ENCODE measurements at places on chromosomes 5 and 9.

DNA sequence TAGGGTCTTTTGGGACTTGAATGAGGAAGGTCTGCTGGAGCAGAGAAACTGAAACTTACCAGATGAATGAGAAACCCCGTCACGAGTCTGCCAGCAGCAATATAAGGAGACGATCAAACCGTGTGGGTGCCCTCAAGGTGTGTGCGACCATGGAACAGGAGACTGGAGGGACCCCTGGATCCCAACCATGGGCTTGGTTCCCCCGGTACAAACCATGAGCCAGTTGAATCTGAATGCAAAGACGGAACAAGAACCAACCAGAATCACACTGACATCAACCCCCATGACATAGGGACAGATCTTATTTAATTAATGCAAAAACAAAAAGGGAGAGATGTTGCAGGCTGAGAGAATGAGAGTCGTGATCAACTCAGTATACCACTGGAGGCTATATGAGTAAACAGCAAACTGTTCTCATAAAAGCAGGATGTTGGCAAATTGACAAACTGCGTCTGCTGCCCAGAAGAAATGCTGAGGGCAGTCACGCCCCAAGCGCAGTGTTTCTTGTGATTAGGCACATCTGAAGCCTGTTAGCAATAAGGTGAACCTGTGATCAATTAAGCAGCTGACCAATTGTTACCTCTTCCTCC, 475.5 kb upstream of the ACO1 start:
- H3K4me1 ChIP-seq = no peaks in the 10 kb centered on the region
- DNase-seq = no peak

DNA sequence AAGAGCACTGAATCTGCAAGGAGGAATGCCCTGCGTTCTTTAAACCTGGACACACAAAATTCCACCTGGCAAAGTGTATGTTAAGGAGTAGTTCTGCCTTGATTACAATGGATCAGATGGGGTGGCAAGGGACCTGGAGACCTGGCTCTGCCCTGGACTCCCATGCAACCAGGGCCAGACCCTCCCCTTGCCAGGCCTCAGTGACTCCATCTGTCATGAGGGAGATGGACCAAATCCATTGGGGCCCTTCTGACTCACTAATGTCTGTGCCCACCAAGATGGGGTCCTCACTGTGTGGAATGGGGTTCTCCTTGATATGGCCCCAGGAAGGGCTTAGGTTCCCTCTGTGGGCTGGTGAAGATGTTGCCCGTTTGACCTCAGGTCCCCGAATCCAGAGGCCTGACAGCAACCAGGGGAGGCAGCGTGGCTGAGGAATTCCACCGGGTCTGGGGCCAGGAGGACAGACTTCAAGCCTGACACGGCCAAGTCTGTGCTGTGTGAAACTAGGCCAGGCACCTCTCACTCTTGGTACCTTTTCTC, 100.3 kb downstream of the PAX5 start:
- no peaks in the 10 kb centered on the region for H3K36me3 ChIP-seq
- no peak for DNase-seq
- no peaks in the 10 kb centered on the region for H3K27me3 ChIP-seq
- no peak overlapping the region for H3K27ac ChIP-seq
- H3K4me3 ChIP-seq = no peak overlapping the region
- no peaks in the 10 kb centered on the region for H3K4me1 ChIP-seq

- no peak for DNase-seq
- H3K36me3 ChIP-seq = no peaks in the 10 kb centered on the region
- H3K4me3 ChIP-seq = no peak overlapping the region
- H3K27me3 ChIP-seq = no peaks in the 10 kb centered on the region
These were observed 263.3 kb upstream of the IL12B start for GRCh38 chr5:159593518-159594073.

DNA sequence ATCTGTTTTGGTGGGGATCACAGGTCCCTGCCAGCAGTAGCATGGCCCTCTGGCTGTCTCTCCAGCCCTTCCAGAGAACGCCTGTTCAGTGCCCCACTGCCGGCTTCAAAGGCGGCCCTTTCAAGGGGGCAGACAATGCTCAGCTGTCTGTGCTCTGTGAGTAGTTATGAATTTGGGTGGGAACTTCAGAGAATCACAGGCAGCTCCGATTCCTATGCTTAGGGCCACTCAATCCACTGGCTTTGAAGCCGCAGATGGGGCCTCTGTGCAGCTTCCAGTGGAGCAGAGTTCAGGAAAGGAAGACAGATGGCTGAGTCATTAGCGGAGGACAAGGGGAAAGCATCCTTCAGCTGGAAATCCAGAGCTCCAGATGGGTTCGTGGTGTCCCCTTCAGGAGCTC, 42.4 kb downstream of the NKX2-5 start:
- no peaks in the 10 kb centered on the region for H3K36me3 ChIP-seq
- H3K27ac ChIP-seq = no peak overlapping the region
- no peaks in the 10 kb centered on the region for H3K27me3 ChIP-seq
- no peaks in the 10 kb centered on the region for H3K4me1 ChIP-seq
- no peak overlapping the region for H3K4me3 ChIP-seq
- DNase-seq = no peak

DNA sequence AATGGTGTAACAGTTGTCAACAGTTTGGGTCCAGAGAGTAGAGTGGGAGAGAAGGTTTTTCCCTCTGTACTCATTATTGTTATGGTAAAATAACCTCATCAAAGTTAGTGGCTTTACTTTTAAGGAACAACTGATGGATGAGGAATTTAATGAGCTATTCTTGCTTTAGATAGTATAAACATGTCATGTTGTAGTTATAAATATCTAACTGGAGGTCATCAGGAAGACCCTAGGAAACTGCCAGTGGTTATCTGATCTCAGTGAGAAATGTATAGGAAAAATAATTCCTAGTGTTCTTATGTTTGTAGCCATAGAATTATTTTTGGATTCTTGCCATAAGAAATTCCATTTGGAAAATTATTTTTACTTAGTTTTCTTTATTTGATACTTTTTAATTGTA, 4.1 kb downstream of the ERCC6L2 start:
- H3K36me3 ChIP-seq = peaks cover 4% of the 10 kb centered on the region
- no peaks in the 10 kb centered on the region for H3K4me1 ChIP-seq
- H3K4me3 ChIP-seq = no peak overlapping the region
- H3K27ac ChIP-seq = no peak overlapping the region
- H3K27me3 ChIP-seq = no peaks in the 10 kb centered on the region

DNA sequence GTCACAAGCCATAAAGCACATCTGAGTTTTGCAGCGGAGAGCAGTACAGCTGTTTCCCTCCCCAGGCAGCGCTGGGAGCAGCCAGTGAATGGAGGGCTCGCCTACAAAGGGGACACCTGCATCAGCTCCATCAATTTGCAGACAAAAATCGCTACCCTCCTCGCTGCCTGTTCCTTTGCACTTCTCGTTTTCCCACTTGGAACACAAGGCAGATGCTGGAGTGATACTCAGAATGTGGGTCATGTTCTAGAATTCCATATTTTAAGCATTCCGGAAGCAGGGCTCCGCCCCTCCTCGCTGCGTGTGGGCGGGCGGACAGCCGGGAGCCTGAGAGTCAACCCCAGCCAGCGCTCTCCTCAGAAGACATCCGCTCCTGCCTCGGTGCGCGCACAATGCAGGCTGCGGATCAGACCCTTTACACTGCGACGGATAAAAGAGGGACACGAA, 92.1 kb downstream of the LMNB1 start:
- H3K4me1 ChIP-seq = no peaks in the 10 kb centered on the region
- no peaks in the 10 kb centered on the region for H3K27me3 ChIP-seq
- peak; percentile 42 for DNase-seq
- no peaks in the 10 kb centered on the region for H3K36me3 ChIP-seq
- H3K4me3 ChIP-seq = no peak overlapping the region
- no peak overlapping the region for H3K27ac ChIP-seq

DNA sequence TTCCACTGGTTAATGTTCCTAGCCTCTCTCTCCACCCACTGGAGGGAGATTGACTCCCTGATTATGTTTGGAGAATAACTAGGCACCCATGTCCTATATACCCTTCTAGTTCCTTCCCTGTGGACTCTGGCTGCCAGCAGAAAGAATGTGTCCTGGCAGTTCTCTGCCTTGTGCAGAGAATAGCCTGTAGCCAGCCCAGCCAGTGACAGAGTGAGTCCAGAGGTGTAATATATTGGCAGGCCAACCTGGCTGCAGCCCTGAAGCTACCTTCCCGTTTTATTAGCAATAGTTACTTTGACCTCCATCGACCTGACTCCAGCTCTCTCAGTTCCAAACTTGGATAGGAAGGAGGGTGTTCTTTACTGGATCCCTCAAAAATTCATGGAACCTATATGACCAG, 8.1 kb downstream of the SETD9 start:
- DNase-seq = no peak
- H3K27ac ChIP-seq = peak overlapping the region; percentile 54
- no peaks in the 10 kb centered on the region for H3K27me3 ChIP-seq
- H3K36me3 ChIP-seq = peaks cover 23% of the 10 kb centered on the region
- H3K4me3 ChIP-seq = no peak overlapping the region

- no peak overlapping the region for H3K4me3 ChIP-seq
- no peaks in the 10 kb centered on the region for H3K4me1 ChIP-seq
- H3K36me3 ChIP-seq = no peaks in the 10 kb centered on the region
- H3K27me3 ChIP-seq = no peaks in the 10 kb centered on the region
These were observed 190.1 kb upstream of the TBC1D2 start for GRCh38 chr9:98445576-98445975.

- H3K4me3 ChIP-seq = no peak overlapping the region
- H3K27me3 ChIP-seq = no peaks in the 10 kb centered on the region
- no peaks in the 10 kb centered on the region for H3K4me1 ChIP-seq
- no peaks in the 10 kb centered on the region for H3K36me3 ChIP-seq
- DNase-seq = peak; percentile 66
These were observed 19.2 kb upstream of the TOR1B start for GRCh38 chr9:129783516-129784361.

DNA sequence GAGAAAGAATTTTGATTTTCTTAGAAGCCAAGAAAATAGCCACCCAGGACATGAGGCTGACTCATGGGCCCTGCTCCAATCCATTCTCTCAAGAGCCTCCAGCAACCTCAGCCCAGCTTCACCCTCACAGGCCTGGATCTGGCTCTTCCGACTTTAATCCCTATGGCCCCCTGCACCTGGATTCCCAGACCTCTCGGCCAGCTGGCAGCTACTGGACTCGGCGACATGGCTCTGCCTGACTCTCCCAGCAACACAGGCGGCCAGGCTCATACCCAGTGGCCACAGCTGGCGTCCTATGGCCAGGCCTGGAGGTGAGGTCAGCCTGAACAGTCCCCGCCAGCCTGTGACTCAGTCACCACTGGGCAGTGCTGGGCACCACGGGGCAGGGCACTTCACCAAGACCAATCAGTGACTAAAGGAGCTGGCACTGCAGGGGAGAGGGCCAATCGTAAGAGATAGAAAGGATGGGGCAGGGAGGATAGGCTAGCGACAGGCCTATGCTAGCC, 6.2 kb upstream of the PDLIM4 start:
- H3K27me3 ChIP-seq = no peaks in the 10 kb centered on the region
- no peak overlapping the region for H3K27ac ChIP-seq
- H3K36me3 ChIP-seq = no peaks in the 10 kb centered on the region
- no peak overlapping the region for H3K4me3 ChIP-seq

DNA sequence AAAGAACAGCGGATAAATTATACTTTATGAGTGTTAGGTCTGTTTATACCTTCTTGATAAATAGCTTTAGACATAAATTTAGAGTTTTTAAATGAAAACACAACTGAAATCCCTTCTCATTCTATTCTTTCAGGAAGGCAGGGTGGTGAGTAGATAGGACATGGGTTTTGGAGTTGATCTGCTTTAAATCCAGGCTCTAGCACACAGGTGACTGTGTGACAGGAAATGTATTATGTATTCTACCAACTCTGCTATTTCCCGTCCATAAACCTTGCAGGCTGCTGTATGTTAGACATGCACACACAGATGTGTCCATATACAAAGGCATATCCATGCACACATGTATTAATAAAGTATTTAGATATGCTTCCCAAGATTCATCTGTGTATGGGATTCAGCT, 19.3 kb upstream of the CARTPT start:
- H3K4me3 ChIP-seq = no peak overlapping the region
- H3K36me3 ChIP-seq = no peaks in the 10 kb centered on the region
- H3K27me3 ChIP-seq = no peaks in the 10 kb centered on the region
- no peak for DNase-seq

GRCh38 chr5:33981408-33982162, 2.9 kb downstream of the SLC45A2 start:
- no peaks in the 10 kb centered on the region for H3K36me3 ChIP-seq
- DNase-seq = no peak
- H3K27me3 ChIP-seq = no peaks in the 10 kb centered on the region
- no peak overlapping the region for H3K4me3 ChIP-seq
- H3K27ac ChIP-seq = no peak overlapping the region

DNA sequence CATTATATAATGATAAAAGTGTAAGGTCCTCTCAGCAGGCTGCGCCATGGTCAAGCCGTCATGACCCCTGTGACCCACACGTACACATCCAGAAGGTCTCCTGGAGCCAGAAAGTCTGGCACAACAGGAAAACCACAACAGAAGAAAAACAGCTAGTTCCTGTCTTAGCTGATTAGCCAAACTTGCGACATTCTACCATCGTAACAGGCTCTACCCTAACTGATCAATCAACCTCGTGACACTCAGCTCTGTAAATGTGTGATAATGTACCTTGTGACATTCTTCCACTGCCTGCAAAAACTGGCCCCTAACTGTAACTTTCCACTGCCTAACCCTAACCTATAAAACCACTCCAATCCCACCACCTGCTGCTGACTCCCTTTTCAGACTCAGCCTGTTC, 316.4 kb upstream of the TUSC1 start:
- no peak overlapping the region for H3K27ac ChIP-seq
- no peak for DNase-seq
- no peaks in the 10 kb centered on the region for H3K4me1 ChIP-seq
- H3K36me3 ChIP-seq = no peaks in the 10 kb centered on the region
- H3K27me3 ChIP-seq = no peaks in the 10 kb centered on the region

DNA sequence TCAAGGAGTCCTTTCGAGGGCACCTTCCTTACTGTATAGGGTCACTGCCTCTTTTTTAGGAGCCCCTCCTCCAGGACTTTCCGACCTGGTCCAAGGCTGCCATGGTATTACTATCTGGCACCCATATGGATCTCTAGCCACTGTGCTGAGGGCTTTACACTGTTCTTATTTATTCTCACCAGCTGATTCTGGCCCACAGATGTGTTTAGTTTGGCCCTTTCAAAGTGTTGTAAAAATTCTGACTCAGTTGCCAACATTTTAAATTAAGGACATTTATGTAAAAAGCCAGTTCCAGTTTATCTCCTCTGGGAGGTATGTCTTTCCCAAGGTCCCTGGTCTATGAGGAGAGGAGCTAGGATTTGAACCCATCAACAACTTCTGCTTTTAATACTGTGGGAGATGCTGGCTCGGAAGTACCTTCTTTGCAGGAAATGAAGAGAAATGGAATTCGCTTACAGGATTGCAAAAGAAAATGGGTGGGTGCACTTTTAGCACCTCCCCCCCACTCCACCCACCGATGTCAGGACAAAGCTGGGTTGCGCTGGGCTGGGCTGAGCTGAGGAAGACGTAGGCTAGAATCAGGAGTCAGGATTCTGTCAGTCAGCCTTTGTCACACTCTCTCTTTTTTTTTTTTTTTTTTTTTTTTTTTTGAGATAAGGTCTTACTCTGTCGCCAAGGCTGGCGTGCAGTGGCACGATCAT, 7.8 kb downstream of the JADE2 start:
- H3K27ac ChIP-seq = no peak overlapping the region
- no peaks in the 10 kb centered on the region for H3K27me3 ChIP-seq
- peak; percentile 62 for DNase-seq
- H3K36me3 ChIP-seq = no peaks in the 10 kb centered on the region
- H3K4me1 ChIP-seq = peaks cover 40% of the 10 kb centered on the region

GRCh38 chr5:180470966-180471582, 23.1 kb upstream of the CNOT6 start:
- peak; percentile 67 for DNase-seq
- H3K4me3 ChIP-seq = no peak overlapping the region
- H3K27me3 ChIP-seq = no peaks in the 10 kb centered on the region
- no peaks in the 10 kb centered on the region for H3K36me3 ChIP-seq

GRCh38 chr9:125150349-125151245, 7.3 kb upstream of the SCAI start:
- no peaks in the 10 kb centered on the region for H3K27me3 ChIP-seq
- no peak overlapping the region for H3K4me3 ChIP-seq
- no peak for DNase-seq
- no peaks in the 10 kb centered on the region for H3K4me1 ChIP-seq
- H3K27ac ChIP-seq = no peak overlapping the region

Data from Peyer's patch (tissue), 4 donors.